OCI-LY7 (cell line): ENCODE measurements at places on chromosomes 5 and 9.
A peak's percentile ranks its signal among the peaks of the same experiment; 100 is the strongest.

- peak; percentile 76 for DNase-seq
Observed at GRCh38 chr9:35903049-35903448, 3.0 kb upstream of the HRCT1 start.

- DNase-seq, result no peak
Observed at GRCh38 chr5:53323511-53323910, 156.9 kb upstream of the FST start.

- no peak for DNase-seq
Observed at GRCh38 chr9:28056466-28056865, 483.2 kb upstream of the C9orf72 start.

DNA sequence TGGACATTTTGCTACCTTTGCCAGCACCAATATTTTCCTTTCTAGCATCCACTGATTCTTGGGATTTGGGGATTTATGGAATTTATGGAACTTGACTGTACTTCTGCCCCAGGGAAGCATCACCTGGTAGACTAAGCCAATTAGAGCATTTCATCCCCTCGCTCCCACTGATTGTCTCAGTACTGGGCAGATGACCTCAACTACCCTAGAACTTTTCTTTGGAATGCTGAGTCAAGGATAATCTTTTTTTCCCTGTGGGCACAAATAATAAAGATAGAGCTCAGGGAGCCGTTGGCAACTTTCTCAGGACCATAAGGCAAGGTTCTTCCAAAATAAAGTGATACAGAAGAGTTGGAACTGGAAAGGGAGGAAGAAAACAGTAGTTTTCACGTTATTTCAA lies 438.4 kb downstream of the PLK2 start:
- no peak for DNase-seq

DNA sequence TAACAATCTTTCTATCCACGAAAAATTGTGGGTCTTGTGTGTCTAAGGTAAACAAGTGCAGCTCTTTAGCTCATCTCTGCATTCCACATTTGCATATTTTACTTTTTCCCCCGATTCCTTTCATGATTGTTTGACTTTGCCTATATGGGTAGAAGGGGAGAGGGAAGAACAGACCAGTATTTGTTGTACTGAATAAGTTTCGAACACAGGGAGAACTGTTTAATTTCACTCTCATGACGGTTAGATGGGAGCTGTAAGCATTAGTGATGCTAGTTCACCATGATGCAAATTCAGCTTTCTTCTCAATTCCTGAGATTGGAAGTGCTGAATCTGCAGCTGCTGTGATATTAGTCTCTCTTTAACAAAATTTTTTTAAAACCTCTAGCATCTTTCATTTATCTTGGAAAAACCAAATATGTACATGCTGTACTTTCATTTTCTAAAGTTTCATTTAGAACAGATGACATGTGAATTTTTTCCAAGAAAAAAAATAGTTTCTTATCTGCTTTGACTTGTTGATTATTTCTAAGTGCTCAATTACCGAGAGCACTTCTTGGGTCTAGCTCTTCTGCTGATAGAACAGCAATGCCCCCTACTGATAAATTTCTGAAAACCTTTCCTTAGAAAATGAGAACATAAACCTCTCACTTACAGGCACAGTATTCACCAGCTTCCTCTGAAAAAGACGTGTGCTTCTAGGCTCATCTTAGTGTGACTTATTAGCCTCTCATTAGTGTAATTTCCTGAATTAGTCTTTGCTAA lies 149.5 kb downstream of the BAAT start:
- DNase-seq, result peak; percentile 4

DNA sequence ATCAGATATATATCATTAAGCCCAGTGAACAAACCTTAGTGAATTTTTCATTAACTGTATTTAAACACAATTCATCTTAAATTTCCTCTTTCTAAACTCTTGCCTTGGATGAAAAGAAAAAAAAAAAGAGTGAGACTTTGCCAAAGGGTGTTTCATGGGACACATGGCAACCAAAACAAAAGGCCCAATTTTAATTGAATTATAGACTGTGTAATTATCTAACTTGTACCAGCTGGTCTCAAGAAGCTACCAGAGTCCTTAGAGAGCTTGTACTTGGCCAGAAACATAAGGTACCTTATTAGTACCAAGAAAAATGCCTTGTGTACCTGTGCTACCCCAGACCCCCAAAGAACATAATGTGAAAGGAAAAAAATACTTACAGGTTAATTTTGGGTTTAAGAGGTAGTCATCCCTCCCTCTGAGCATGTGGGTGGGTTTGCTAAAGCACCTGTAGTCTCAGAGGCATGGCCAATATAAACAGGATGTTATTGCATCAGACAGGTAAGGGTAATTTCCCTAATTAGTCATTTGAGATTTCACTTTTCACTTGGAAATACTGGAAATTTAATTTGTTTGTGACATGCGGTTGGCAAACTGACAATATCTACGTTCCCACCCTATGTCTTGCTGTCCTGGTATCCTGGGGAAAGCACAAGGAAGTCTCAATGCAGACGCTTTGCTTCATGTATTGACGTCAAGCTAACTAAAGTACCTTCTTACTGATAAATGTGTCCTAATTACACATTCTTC lies 90.1 kb downstream of the SNCAIP start:
- DNase-seq, result no peak

GRCh38 chr5:67510204-67510603 lies 313.6 kb upstream of the CD180 start:
- DNase-seq, result no peak

- no peak for DNase-seq
Observed at GRCh38 chr5:116442095-116442534, 132.5 kb downstream of the SEMA6A start.
